ENCODE measurements at places on chromosomes 12 and 14. TPM values are rescaled to one million over a fixed set of nuclear protein-coding genes. Genes with fewer than 3 reads are reported as not detected.

- H3K4me1 ChIP-seq, result peaks cover 2% of the 10 kb centered on the region
- DNase-seq, result no peak
- peaks cover 11% of the 10 kb centered on the region for H3K36me3 ChIP-seq
- no peak overlapping the region for H3K4me3 ChIP-seq
- H3K27me3 ChIP-seq, result no peaks in the 10 kb centered on the region
Observed at GRCh38 chr14:34619471-34619870, 10.5 kb downstream of the SNX6 start.

- H3K27me3 ChIP-seq, result no peaks in the 10 kb centered on the region
- no peak overlapping the region for H3K4me3 ChIP-seq
- H3K27ac ChIP-seq, result no peak overlapping the region
Observed at GRCh38 chr12:94269316-94269999, 121.1 kb downstream of the PLXNC1 start.

GRCh38 chr14:87306409-87307168 is 686.4 kb downstream of the GALC start:
- DNase-seq, result no peak
- no peak overlapping the region for H3K4me3 ChIP-seq
- H3K4me1 ChIP-seq, result no peaks in the 10 kb centered on the region
- no peak overlapping the region for H3K27ac ChIP-seq
- H3K36me3 ChIP-seq, result no peaks in the 10 kb centered on the region
- H3K27me3 ChIP-seq, result no peaks in the 10 kb centered on the region

- no peak overlapping the region for H3K27ac ChIP-seq
- H3K4me3 ChIP-seq, result no peak overlapping the region
- no peaks in the 10 kb centered on the region for H3K27me3 ChIP-seq
- DNase-seq, result no peak
- no peaks in the 10 kb centered on the region for H3K4me1 ChIP-seq
Observed at GRCh38 chr14:74888164-74889158, 6.7 kb downstream of the DLST start.

DNA sequence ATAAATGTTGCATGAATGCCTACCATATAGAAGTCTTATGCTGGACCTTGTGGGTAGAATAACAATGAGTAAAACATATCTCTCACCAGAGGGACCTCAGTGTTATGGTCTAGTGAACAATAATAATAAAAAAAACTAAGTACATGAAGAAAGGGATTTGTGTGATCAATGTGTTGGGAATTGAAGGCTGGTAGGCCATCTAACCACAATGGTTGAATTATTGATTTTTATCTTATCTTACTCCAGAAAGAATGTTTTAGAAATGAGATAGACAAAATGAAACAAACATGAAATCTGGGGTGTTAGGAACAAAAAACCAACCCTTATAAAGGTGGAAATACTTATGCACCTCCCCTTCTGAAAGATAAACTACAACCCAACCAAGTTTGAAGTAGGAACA is 243.9 kb upstream of the LRIG3 start:
- H3K4me1 ChIP-seq, result no peaks in the 10 kb centered on the region
- no peak overlapping the region for H3K27ac ChIP-seq
- no peaks in the 10 kb centered on the region for H3K36me3 ChIP-seq
- no peak overlapping the region for H3K4me3 ChIP-seq
- no peaks in the 10 kb centered on the region for H3K27me3 ChIP-seq

GRCh38 chr14:35116242-35116641 is 5.5 kb downstream of the PPP2R3C start:
- no peak for DNase-seq
- H3K27me3 ChIP-seq, result no peaks in the 10 kb centered on the region
- peaks cover 50% of the 10 kb centered on the region for H3K36me3 ChIP-seq
- no peak overlapping the region for H3K27ac ChIP-seq
- no peaks in the 10 kb centered on the region for H3K4me1 ChIP-seq

SLC5A8 gene
- total RNA-seq, result 0.11 TPM

Measured in ascending aorta (tissue), 2 donors.